ENCODE measurements at places on chromosomes 12 and 14. TPM values are rescaled to one million over a fixed set of nuclear protein-coding genes. Genes with fewer than 3 reads are reported as not detected.

Gene KRT81
- total RNA-seq = not detected

Gene AVPR1A
- total RNA-seq = not detected

Gene CD4
- total RNA-seq = 0.81 TPM

Gene IFI27L1
- total RNA-seq = 14.3 TPM

Gene PLXNC1
- total RNA-seq = 1.2 TPM

Gene IL26
- total RNA-seq = not detected

Gene KLHL33
- not detected for total RNA-seq

Gene MGP
- not detected for total RNA-seq

Gene SDS
- 0.66 TPM for total RNA-seq

Gene NPFF
- not detected for total RNA-seq

Gene SDSL
- 3.3 TPM for total RNA-seq

Gene ANG
- total RNA-seq = 19.4 TPM

Gene A2ML1
- 3.9 TPM for total RNA-seq

Gene CELA1
- not detected for total RNA-seq

Gene CLEC2B
- total RNA-seq = 0.18 TPM

Gene RNASE7
- not detected for total RNA-seq

Gene RAB21
- total RNA-seq = 11.6 TPM

Gene MSI1
- 31.8 TPM for total RNA-seq

Gene AHNAK2
- 2.3 TPM for total RNA-seq

Gene GPRC5A
- total RNA-seq = not detected

Gene CMA1
- total RNA-seq = not detected

Gene SRRM4
- 0.76 TPM for total RNA-seq

Gene TAS2R31
- 0.48 TPM for total RNA-seq

Gene NUMB
- total RNA-seq = 15.3 TPM

Gene POTEG
- not detected for total RNA-seq

Gene KRT8
- total RNA-seq = 445 TPM

Gene HOXC4
- total RNA-seq = not detected

Gene KCNA1
- not detected for total RNA-seq

Gene INHBC
- total RNA-seq = not detected

Gene LRTM2
- 0.42 TPM for total RNA-seq

Gene RND1
- total RNA-seq = 3.0 TPM

Gene ZFYVE26
- 20.4 TPM for total RNA-seq

Gene RNF41
- total RNA-seq = 98.4 TPM
